NCI-H446 treated with DMSO at 0.1 percent for 48 hours (cell line): ENCODE measurements at places on chromosomes 2 and 18.

DNA sequence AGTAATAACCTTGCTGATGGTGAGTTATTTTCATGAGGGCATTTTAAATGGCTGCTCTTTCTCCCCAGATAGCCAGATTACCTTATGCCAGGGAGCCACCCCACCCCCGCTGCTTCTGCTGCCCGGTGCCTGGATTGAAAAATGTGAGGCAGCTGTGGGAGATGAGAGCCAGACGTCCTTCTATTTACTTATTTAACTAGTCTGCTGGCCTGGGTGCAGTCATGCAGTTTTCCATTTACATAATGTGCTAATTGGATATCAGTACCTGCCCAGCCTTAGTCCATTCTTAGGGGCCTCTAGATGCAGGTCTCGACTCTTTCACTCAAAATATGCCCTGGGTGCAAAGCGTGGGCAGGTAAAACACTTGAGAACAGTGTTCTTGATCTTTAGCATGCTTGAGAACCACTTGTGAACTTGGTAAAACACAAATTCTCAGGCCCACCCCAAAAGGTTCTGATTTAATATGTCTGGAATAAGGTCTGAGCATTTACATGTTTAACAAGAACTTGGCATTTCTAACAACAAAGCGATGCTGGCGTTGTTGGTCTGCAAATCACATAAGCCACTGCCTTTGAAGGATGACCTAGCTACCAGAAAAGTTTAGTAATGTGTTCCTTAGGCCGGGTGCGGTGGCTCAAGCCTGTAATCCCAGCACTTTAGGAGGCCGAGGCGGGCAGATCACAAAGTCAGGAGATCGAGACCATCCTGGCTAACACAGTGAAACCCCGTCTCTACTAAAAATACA lies 154.3 kb downstream of the NRP2 start:
- DNase-seq = peak; percentile 19

- no peak for DNase-seq
These were observed 36.5 kb upstream of the CDH19 start for GRCh38 chr18:66640431-66640830.

DNA sequence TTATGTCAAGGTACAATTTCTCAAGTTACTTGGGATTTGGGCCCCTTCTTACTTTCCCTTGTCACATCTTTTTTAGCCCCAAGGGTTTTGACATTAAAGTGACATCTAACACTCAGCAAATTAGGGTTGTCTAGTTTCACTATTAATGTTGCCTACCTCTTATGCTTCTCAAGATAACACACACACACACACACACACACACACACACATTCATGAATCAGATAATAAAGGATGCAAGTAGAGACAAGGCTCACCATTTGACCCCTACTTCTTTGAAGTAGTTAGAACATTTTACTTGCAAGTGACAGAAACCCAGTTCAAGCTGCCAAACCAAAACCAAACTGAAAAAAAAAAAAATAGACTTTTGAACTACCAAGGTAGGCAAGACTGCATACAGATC lies 138.8 kb downstream of the TRIB2 start:
- DNase-seq = no peak

DNA sequence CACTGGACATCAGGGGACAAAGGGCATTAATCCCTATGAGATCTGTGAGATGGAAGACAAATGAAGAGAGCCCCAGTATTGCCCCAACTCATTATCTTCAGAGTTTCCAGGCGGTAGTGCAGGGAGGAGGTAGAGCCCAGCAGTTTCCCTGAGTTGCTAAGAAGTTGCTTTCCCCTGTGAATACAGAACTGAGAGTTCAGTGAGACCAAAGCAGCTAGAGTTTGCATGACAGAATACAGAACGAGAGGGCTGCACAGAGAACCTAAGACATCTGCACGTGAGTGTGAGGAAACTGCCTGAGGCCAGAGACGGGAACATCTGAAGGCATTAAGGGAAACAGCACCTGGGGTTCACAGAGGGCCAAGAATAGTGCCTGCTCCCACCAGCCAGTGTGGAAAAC lies 18.1 kb upstream of the PGAP1 start:
- DNase-seq = no peak

- no peak for DNase-seq
These were observed 464.6 kb upstream of the HS6ST1 start for GRCh38 chr2:128783193-128783671.

GRCh38 chr2:213627835-213628460 lies 343.7 kb downstream of the SPAG16 start:
- DNase-seq = no peak
